ENCODE measurements at places on chromosomes 11 and 22. TPM values are rescaled to one million over a fixed set of nuclear protein-coding genes. Genes with fewer than 3 reads are reported as not detected.

CCDC73 gene
- total RNA-seq, result not detected

RAB3IL1 gene
- 23.0 TPM for total RNA-seq

GRM5 gene
- not detected for total RNA-seq

MMP12 gene
- not detected for total RNA-seq

CPT1B gene
- total RNA-seq, result 12.3 TPM
